ENCODE measurements at places on chromosomes 4 and X.

- DNase-seq: no peak
These were observed 39.1 kb upstream of the BMP2K start for GRCh38 chr4:78737035-78737434.

GRCh38 chr4:91497892-91498291 is 805.9 kb upstream of the GRID2 start:
- DNase-seq: peak; percentile 78

GRCh38 chr4:171676555-171677215 is 136.5 kb upstream of the GALNTL6 start:
- no peak for DNase-seq

- peak; percentile 70 for DNase-seq
These were observed 35.3 kb upstream of the GPM6B start for GRCh38 chrX:13852001-13852695.

DNA sequence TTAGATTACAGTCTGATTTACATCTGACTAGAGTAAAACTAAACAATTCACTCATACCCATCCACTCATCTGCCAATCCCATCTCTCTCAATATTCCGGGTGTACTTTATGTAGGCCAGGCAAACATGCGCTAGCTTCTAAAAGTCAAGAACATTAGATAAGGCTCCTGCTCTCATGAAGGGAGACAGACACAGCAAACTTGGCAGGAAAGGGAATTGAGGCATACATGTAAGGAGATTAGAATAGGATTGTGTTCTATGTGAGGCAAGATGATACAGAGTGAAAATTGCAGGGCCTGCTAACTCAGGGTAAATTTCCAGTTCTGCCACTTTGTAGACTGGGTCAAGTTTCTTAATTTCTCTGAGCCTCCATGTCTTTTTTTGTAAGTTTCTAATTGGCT is 135.8 kb downstream of the CDS1 start:
- DNase-seq: no peak

Measured in Karpas-422 (cell line).